ENCODE measurements at places on chromosomes 5 and 9. TPM values are rescaled to one million over a fixed set of nuclear protein-coding genes. Genes with fewer than 3 reads are reported as not detected.
A peak's percentile ranks its signal among the peaks of the same experiment; 100 is the strongest.

GRCh38 chr5:10675177-10675700 lies 85.8 kb downstream of the DAP start:
- no peak for DNase-seq

CARTPT gene
- polyA plus RNA-seq, result not detected

DNA sequence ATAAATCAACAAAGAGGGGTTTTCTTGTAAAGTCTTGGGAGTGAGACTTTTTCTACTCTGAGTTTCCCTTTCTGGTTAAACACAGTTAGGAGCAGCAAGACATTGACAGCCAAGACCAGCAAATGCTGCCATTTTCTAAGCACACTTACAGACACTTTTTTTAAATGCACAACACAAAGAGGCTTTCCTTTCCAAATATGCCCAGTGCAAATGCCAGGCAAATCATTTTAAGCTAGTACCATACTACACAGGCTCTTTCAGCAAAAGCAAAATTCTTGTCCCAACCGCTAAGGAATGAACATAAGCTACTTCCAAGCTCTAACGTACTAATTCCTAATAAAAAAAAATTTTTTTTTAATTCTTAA lies 68.2 kb downstream of the DENND1A start:
- no peak for DNase-seq

- DNase-seq, result no peak
Measured at GRCh38 chr9:89366711-89367110, 48.4 kb downstream of the SECISBP2 start.

DDX4 gene
- not detected for polyA plus RNA-seq

- DNase-seq, result no peak
Measured at GRCh38 chr9:17004500-17004899, 130.3 kb upstream of the CNTLN start.

- DNase-seq, result no peak
Measured at GRCh38 chr9:36337865-36338264, 62.2 kb downstream of the RNF38 start.

MYOZ3 gene
- 9.7 TPM for polyA plus RNA-seq

GRCh38 chr5:64958757-64959391 lies 190.1 kb downstream of the CWC27 start:
- DNase-seq, result no peak

CLIC3 gene
- polyA plus RNA-seq, result 43.8 TPM

- DNase-seq, result peak; percentile 17
Measured at GRCh38 chr5:43396762-43397304, 15.4 kb downstream of the CCL28 start.

PTGER4 gene
- polyA plus RNA-seq, result 3.6 TPM

DNA sequence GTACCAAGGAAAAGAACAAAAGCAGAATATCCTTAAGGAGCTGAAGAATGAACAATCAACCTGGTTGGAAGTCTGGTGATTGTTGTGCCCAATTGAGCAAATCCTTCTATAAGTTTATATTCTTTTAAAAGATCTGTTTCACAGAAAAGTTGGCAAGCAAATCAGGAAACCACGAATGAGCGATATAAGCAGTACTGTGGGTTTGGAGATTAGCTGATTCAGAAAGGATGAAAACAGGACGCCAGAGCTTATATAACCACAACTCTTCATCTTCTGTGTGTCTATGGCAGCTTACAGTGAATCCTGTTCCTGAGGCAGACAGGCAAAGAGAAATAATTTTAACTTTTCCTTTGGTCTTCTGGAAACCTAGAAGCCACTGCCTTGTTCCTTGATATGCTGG lies 61.7 kb downstream of the SLC38A9 start:
- DNase-seq, result no peak

GRCh38 chr9:105142406-105143135 lies 101.9 kb upstream of the SLC44A1 start:
- no peak for DNase-seq

RNF183 gene
- 0.67 TPM for polyA plus RNA-seq

- no peak for DNase-seq
Measured at GRCh38 chr5:140806834-140807775, at the start of gene PCDHA4. Gene PCDHA4 (plus strand): TSS chr5:140807068.

DNA sequence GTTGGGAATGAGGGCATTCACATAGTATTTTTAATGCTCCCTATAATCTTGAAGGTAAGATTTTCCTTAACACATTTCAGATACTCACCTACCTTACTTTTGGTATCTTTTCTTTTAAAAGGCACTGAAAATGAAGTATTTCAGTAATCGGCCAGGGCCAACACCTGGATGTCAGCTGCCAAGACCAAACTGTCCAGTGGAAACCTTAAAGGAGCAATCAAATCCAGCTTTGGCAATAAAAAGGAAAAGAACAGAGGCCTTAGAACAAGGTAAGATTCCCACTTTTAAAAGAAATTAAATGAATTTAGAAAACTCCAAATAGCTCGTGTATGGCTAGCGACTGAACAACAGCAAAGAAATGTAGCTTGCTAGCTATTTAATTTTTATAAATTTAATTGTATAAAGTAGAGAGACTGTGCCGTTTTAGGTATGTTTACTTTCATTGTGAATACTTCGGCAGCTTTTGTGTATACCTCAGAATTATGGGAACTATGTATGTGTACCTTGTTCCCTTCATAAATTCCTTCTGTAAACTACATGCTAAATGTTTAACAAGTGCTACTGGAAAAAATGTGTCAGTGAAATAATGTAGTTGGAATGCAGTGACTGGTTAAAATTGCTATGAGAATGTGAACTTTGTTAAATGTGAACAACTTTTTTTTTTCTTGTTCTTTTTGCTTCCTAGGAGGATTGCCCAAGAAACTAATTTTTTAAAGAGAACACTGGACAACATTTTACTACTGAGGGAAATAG lies 41.9 kb downstream of the CDK7 start:
- no peak for DNase-seq

PLPP7 gene
- 0.86 TPM for polyA plus RNA-seq

LECT2 gene
- 0.98 TPM for polyA plus RNA-seq

SPINK13 gene
- polyA plus RNA-seq, result 1.2 TPM

DNA sequence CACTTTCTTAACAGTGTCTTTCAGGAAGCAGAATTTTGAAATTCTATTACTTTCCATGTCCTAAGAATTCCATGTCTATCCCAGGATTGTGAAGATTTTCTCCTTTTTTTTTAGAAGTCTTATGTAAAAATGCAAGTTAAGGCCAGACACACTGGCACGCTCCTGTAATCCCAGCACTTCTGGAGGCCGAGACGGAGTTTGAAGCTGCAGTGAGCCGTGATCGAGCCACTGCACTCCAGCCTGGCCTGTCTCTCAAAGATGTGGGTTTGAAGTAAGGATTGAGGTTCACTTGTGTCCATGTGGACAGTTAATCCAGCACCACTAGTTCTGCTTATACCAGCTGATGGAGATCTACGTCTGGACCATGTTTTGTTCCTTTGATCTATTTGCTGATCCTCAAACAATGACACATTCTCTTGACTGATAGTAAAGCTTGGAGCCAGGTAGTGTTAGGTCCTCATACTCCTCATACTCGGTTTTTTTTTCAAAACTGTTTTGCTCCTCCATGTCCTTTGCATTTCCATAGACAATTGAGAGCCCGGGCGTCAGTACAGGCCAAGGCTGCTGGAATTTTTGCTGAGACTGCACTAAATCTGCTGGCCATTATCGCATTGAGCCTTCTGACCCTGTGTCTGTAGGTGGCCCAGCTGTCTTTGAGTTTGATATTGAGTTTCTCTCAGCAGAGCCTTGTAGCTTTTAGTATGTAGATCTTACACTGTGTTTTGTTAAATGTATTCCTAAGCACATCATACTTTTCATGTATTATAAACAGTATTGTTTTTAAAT lies 53.4 kb upstream of the CACNA1B start:
- no peak for DNase-seq

SAXO1 gene
- polyA plus RNA-seq, result 0.19 TPM

FGF1 gene
- 1.5 TPM for polyA plus RNA-seq

Measured in right lung (tissue), 10 donors.